ENCODE measurements at places on chromosomes 4 and X.

DNA sequence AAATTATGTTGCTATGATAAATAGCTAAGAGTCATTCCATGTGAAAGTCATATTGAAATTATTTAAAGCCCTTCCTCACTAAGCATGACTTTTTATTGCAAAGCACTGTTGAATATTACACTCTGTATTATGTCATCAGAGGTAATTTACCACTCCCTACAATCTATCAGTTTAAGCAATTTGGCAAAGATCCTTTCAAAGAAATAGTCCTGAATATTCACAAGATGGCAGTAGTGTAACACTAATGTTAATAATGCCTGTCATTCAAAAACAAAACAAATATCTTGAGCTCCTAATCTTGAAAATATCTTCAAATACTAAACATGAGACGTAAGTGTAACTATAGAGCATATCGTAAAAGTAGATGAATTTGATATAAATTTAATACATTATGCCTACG lies 208.6 kb upstream of the TECRL start:
- no peak for DNase-seq

GRCh38 chr4:171759274-171759673 lies 53.9 kb upstream of the GALNTL6 start:
- DNase-seq: no peak

GRCh38 chr4:173794662-173795061 lies 264.6 kb upstream of the HAND2 start:
- DNase-seq: no peak

DNA sequence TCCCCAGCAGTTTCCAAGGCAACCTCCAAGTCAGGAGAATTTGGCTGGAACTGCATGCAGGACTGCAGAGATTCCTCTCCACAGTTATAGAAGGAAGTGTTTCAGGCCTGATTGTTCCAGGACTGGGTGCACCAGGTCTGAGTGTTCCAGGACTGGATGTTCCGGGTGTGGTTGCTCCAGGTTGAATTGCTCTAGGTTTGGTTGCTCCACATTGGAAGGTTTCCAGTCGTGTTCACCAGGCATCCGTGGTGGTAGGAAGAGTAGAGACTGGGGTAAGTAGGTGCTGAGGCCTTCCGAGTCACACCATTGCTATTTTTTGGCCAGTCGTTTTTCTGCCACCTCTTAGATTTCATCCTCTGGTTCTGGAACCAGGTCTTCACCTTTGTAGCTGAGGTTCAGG lies 105.4 kb downstream of the MSN start:
- no peak for DNase-seq

- peak; percentile 7 for DNase-seq
Measured at GRCh38 chrX:9122519-9123245, 88.8 kb upstream of the FAM9B start.

DNA sequence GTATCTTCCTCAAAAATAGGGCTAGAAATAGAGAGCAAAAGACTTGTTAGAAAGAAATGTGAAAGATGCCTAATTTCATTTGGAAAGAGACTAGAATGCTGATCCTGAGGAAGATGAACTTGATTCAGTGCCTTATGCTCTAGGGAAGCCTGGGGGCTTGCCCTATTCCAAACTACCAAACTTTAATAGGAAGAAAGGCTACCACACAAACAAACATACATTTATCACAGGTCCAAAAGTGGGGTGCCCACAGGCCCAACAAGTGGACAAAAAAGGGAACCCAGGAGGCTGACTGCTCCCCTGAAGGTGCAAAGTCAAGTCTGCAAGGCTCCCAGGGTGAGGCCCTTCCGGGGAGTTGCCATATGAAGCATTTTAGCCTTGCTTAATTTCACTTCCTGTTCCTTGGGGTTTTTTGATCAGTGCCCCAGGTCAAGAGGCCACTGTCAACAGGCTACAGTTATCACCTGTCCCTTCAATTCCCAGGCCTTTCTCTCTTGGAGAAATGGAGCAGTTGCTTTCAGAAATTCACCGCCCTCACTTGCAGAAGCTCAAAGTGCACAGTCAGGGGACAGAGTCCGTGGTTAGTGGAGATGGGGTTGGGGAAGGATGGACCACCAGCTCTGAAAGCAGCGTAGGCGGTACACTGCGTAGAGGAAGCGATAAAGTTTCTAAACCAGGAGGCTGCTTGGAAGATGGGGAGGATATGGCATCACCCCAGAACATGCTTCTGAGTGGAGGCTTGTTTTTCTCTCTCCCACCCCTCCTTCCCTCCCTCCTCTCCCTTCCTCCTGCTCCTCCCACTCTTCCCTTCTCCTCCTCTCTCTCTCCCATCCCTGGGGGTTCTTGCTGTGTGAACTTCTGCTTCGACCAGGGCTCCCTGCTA lies 36.4 kb downstream of the TMEM154 start:
- DNase-seq: peak; percentile 88
